ENCODE measurements at places on chromosomes 7 and 10. TPM values are rescaled to one million over a fixed set of nuclear protein-coding genes. Genes with fewer than 3 reads are reported as not detected.

Gene FZD8
- total RNA-seq: 3.0 TPM

Gene MMP21
- 0.59 TPM for total RNA-seq

GRCh38 chr7:46583656-46584055, 662.6 kb upstream of the IGFBP3 start:
- DNase-seq: no peak

GRCh38 chr10:56109454-56109853, 251.6 kb downstream of the ZWINT start:
- DNase-seq: no peak

DNA sequence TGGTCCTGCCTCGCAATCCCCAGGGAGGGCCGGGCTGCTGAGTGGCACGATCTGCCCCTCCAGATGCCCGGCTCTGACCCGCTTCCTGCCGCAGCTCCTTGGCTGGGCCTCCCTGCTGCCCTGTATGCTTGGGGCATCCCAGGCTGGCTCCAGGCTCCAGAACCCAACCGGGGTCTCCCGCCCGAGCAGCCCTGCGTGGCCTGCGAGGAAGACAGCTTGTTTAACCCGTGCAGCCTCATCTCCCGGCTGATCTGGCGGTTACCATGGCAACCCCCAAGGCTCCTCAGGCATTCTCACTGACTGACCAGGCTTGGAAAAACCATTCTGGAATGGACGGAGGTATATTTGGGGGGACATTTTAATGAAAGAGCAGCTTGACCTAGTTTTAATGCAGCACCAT, 232.4 kb upstream of the MYO3A start:
- no peak for DNase-seq

DNA sequence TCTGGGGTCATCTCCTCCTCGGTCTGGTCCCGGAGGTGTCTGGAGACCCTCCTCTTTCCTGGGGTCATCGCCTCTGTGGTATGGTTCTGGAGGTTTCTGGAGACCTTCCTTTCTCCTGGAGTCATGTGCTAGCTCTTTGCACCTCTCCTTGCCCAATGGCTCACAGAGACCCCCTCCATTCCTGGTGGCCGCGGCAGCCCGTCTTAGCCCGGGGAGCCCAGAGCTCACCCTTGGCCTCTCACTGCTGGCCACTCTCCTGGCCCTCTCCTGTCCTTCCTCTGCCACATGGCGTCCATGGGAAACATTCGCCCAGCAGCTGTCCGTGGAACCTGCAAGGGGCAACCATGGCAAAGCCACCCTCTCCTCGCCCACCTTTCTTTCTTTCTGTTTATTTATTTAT, 20.2 kb upstream of the FOXL3 start:
- DNase-seq: no peak

DNA sequence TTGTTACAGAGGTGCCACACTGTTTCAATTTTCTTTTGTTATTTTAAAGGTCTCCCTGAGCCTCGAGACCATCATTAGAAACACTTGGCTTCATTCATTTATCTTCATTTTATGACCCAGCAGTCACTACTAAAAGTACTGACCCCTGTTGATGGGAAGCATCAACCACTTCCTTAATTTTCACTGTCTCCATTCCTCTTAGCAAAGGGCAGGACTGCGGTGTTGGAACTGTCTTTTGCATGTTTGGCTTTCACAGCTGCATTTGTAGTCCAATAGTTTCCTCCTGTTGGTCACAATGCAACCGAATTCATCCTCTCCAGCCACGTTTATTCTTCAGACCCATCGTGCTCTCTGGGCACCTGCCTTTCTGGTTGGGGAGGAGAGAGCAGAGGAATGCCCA, 46.7 kb upstream of the PDZD8 start:
- DNase-seq: no peak

Gene LRRC18
- not detected for total RNA-seq

DNA sequence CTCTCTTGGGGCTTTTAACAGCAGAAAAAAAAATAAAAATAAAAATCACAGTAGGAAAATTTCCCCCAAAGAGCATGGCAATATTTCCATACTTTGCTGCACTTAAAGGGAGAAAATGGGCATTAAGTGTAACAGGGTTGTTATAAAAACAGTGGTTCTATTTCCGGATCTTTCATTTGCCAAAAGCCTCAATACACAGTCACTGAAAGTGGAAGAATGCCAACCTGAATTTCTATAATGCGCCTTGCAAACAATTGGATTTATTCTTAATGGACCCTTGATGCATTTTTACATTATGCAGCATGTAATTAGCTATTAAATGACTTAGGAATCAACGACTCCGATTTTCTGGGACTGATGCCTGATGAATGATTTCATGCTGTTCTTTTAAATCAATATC, 127.6 kb upstream of the NANOS1 start:
- DNase-seq: no peak

Gene FAM185A
- 20.3 TPM for total RNA-seq

GRCh38 chr10:34574353-34574934, 240.7 kb downstream of the PARD3 start:
- DNase-seq: no peak

- DNase-seq: no peak
Observed at GRCh38 chr10:23198610-23198939, 6.5 kb downstream of the PTF1A start.

GRCh38 chr10:68957284-68957615, 1.3 kb downstream of the DDX21 start:
- DNase-seq: no peak

DNA sequence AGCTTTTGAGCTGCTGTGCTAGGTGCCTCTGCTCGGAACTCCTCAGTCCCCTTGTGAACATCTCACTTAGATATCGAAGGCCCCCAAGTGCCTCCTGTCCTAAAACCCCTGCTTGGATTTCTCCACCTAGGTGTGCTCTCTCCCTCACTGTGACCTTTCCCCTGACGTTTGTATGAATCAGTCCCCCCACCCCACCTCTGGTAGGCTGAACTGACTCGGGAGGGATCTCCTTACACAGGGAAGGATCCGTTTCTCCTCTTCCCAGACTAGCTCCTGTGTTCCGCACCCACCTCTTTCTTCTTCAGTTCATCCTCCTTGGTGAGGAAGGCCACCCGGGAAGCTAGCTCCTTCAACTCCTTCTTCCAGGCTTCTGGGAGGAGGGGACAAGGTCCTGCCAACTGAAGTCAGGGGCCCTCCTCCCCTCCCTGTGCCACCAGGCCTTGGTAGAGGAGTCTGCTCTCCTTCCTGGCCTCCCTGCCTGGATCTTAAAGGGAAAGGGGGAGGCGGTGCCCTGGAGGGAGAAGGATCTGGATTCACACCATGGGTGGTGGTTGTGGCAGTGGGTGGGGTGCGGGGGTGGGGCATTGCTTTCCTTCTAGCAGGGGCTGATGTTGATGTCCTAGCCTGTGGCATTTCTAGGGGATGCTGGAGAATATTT, 6.8 kb downstream of the TBATA start:
- DNase-seq: no peak

DNA sequence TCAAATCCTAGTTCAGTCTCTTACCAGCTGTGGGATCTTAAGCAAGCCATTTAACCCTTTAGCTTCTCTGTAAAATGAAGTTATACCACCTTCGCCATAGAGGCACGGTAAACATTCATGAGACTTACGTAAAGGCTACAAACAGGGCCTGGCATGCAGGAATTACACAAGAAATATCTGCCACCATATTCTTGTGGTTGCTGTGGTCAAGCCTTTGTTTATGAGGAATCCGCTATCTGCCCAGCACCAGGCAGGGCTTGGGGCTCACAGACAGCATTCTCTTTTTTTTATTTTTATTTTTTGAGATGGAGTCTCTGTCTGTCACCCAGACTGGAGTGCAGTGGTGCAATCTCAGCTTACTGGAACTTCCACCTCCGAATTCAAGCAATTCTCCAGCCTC, 9.9 kb downstream of the AIFM2 start:
- no peak for DNase-seq

Gene HPSE2
- 5.9 TPM for total RNA-seq

- no peak for DNase-seq
Observed at GRCh38 chr7:17489961-17490360, 191.5 kb downstream of the AHR start.

DNA sequence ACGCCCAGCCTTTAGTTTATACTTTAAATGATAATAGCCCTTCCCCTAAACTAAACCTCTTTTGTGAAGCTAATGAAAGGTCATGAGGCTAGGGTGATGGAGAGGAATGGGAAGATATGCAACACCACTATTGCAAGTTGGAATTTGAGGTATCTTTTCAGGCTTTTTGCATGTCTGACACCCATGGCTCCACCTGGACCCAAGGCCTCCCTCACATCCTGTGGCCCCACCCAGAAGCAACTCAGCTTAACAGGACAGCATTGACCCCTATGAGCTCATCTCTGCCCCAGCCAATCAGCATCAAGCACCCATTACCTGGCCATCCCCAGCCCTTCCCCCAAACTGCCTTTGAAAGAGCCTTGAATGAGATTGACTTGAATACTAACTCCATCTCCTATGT, 674.2 kb upstream of the NRP1 start:
- DNase-seq: no peak

DNA sequence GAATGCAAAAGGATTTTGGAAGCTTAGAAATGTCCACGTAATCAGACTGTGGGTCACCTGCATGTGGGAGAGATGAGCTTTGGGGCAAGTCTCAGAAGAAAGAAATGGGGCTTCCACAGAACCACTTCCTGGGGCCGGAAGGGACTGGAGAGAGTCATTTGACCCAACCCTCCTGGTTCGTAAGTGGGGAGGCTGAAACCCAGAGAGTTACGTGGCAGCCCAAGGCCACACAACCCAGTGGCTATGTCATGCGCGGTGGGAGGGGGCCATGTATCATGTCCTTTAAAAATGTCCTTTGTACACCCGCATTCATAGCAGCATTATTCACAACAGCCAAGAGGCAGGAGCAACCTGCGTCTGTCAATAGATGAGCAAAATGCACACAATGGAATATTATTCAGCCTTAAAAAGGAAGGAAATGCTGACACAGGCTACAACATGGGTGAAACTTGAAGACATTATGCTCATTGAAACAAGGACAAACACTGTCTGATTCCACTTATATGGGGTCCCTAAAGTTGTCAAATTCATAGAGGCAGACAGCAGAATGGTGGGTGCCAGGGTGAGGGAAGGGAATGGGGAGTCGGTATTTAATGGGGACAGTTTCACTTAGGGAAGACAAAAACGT, 15.1 kb downstream of the CAMK2B start:
- DNase-seq: no peak

Gene LRGUK
- total RNA-seq: 1.6 TPM

DNA sequence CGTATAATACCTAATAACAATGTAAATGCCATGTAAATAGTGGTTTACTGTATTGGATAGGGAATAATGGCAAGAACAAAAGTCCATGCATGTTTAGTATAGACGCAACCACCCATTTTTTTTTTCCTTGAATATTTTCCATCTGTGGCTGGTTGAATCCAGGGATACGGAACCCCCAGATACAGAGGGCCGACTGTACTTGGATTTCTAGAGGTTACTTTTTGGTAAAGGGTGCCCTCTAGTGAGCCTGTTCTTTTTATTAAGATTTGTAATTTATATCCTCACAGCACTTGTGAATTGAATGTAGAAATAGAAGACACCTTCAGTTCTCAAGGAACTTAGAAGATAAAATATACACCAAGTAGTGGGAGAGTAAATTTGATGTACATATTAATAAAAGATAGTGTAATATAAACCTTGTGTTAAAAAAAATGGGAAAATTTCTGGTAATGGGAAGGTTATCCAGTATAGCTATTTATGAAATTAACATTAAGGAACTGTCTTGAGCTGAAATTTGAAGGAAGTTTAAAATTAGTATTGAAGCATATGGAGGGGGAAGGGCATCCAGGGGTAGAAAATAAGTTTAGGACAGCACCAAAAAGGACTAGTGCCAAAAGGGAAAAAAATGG, 32.0 kb downstream of the EXOC6 start:
- DNase-seq: no peak
